ENCODE measurements at places on chromosomes 16 and 17.
A peak's percentile ranks its signal among the peaks of the same experiment; 100 is the strongest.

DNA sequence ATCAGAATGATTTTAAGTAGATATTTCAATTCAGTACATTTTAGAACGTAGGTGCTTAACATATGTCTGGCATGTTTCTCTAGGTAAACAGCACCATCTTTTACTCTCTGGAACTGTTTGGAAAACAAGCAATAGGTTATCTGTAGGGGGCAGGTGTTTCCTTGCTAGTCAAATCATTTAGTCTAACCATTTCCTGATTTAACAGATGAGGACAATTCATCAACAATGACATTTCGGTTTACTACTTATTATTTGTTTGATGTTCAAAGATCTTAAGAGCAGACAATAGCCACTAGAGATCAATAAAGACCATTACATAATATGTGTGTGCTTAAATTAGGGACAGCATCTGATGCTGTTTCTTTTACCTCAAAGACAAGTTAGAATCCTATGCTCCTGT lies 173.1 kb downstream of the CEP112 start:
- no peak for DNase-seq

DNA sequence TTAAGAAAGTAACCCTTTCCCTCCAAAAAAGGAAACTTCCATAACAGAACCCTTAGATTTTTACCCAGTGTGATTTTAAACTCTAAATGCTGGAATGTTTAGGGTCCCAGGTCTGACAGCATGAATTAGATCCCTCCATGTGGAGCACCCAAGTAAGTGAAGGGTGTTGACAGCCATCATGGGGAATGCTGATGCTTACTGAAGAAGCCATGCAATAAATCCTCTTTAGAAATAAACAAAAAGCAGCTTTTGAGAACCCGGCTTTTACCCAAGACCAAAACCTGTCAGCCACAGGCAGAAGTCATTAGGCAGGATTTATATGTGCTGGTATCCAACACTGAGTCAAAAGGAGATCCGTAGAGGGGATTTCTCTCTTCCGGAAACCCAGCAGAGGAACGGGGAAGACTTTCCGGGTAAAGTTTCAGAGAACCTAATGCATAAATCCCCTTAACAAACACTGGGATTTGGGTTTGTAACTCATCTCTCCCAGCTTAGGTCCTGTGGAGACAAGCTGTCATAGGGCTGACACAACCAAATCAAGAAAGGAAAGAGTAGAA lies 287.5 kb downstream of the IRX3 start:
- DNase-seq, result peak; percentile 31

GRCh38 chr17:32269377-32269776 lies 3.7 kb downstream of the RHBDL3 start:
- no peak for DNase-seq

- peak; percentile 72 for DNase-seq
These were observed 656 bp upstream of the GEMIN4 start for GRCh38 chr17:752620-753219.

DNA sequence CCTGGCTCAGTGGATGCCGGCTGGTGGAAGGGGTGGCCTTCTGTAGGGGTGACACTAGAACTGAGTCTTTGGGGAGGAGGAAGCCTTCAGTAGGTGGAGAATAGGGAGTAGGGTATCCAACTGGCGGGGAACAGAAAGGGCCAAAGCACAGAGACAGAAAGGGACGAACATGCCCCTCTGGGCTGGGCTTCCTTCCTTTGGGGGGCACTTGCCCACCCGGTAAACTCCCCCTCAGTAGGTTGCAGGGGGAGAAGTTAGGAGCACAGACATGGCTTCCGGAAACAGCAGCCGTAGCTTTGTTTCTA lies 774 bp downstream of the ENGASE start:
- no peak for DNase-seq

DNA sequence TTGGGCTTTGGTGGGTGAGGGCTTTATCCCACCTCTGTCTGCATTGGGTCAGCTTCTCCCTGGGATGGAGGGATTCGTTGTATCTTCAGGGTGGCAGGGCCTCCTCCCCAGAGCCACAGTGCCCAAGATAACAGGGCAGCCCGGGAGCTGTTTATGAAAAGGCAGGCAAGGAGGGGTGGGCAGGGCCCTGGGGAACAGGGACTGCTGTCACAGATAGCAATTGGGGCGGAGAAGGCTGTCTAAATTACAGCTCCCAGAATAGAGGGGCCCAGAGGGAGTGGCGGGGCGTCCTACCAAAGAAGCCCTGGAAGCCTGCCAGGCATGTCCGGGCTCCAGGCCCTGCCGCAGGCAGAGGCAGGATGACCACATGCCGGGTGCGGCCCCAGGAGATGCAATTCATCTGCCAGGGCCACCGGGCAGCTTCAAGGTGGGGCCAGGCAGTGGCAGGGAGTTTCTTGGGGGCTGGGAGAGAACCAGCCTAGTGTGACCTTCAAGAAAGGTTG lies 18.8 kb upstream of the PHOSPHO1 start:
- no peak for DNase-seq

DNA sequence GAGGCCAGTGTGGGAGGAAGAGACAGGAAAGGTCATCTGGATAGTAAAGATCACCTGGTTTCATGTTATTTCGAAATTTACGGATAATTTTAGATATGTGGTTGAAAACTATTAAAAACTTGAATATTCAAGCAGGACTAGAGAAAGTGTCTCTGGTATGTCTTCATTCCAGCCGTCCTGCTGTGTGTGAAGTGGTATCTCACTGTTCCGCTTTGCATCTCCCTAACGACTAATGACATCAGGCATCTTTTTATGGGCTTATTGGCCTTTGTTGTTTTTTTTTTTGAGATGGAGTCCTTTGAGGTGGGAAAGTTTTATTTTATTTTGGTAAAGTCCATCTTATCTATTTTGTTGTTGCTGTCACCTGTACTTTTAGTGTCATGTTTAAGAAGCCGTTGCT lies 214.4 kb upstream of the CHMP6 start:
- no peak for DNase-seq

GRCh38 chr16:4660454-4661007 lies 32.8 kb upstream of the NUDT16L1 start:
- DNase-seq, result peak; percentile 90

DNA sequence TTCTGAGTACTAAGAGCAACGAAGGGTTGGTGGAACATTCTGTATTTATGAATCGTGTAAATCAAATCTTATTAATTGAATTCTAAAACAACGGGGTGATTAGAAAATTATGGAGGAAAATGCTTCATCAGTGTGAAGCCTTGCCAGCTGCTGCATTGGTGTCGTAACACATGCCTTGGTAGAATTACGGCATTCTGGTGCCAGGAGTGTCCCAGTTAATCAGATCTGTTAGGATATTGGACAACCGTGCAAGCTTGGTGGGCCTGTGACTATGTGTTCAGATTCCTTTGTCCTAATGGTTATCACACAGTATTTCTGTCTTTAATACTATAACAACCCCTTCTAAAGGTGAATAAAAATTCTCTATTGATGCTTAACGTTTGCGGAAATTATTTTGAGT lies 44.2 kb upstream of the TANC2 start:
- DNase-seq, result no peak

GRCh38 chr17:5826384-5826783 lies 242.1 kb upstream of the NLRP1 start:
- no peak for DNase-seq

- DNase-seq, result no peak
These were observed 45.0 kb upstream of the ARHGAP44 start for GRCh38 chr17:12744298-12744697.

DNA sequence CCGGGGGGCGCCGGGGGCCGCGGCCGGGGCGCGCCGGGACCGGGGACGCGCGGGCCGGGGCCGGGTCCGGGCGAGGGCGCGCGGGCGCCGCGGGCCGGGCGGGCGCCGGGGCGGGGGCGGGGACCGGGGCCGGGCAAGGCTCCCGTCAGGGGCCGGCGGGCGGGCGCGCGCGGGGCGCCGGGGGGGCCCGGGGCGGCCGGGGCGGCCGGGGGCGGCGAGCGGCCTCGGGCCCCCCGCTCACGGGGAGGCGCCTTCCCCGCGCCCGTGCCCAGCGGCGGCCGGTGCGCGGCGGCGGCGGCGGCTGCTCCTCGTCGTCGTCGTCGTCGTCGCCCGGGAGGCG lies 563 bp downstream of the ZCCHC14 start:
- DNase-seq, result no peak

GRCh38 chr16:47480410-47480809 lies 19.3 kb downstream of the PHKB start:
- no peak for DNase-seq

DNA sequence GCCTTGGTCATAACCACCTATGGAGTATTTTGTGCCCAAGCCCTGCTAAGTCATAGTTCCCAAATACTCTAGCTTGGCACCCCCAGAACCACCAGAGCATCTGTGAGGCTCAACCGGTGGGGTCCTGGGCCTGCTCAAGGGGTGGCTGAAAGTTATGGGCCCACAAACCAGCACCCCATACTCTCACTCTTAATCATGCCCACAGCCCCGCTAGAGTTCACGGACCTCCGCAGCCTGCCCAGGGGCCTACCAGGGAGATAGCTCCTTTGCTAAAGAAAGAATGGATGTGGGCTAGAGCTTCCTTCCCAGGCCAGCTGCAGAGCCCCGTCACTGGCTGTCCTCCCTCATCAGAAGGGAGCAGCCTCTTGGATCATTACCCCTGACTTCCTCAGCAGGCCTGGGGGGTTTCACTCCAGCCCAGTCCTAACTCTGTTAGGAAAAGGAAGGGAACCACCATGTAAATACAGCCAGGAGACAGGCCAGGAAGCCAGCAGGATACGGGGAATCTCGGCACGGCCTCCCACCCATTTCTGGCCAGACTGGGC lies 1.4 kb downstream of the GIT1 start:
- no peak for DNase-seq

GRCh38 chr17:1640329-1641064 lies 5.0 kb downstream of the SCARF1 start:
- no peak for DNase-seq

DNA sequence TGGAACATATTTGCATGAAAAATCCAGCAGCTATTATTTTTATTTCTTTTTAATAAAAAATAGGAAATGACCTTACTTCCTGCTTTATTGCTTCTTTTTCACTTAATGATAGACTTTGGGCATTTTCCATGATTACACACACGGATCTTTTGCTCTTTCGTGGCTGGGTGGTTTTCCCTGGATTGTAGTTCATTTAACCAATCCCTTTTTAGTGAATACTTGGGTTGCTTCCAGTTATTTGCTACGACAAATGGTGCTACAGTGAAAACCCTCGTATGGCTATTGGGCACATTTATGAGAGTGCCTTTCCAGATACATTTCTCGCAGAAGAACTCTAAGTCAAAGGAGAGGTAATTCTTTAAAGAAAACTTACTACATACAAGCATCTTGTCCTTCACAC lies 38.6 kb downstream of the FOXL1 start:
- DNase-seq, result no peak

DNA sequence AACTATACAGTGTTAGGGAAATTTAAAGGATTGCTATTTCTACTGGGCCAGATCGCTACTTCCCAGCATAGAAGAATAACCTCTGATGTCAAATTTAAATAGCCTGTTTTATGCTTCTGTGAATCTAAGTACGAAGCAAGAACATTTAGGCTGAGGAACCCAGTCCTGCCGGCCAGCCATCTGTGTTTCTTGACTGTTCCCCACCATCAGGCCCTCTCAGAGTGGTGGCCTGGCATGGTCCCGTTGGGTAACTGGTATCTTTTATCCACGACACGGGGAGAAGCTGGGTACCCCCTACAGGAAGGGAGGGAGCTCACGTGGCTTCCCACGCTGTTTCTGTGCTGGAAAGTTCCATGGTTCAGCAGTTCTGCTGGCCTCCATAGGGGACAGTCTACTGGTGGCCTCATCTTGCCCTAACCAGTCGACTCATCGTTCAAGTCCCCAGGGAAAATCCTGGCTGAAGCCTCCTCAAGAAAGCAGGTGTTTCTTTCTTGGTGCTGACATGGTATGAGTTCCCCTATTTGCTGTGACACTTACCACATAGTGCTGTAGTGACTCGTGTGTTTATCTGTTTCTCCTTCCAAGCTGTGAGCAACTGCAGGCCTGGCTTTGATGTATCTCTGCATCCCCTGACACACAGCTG lies 201.7 kb upstream of the NLRP1 start:
- DNase-seq, result no peak

DNA sequence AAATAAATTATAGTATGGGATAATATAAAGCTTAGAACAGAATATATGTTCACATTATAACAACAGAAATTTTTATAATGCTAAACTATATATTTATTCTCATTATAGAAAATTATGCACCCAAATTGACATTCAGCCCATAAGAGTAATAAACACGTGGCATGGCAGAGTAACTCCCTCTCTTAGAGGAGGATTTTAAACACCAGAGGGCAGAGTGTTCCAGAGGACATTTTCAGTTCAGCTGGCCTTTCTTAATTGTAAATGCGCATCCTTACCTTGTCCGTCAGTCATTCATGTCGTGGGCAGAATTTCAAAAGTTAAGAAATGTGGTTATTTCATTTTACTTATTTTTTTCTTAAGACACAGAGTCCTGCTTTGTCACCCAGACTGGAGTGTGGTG lies 147.1 kb downstream of the TANC2 start:
- no peak for DNase-seq

DNA sequence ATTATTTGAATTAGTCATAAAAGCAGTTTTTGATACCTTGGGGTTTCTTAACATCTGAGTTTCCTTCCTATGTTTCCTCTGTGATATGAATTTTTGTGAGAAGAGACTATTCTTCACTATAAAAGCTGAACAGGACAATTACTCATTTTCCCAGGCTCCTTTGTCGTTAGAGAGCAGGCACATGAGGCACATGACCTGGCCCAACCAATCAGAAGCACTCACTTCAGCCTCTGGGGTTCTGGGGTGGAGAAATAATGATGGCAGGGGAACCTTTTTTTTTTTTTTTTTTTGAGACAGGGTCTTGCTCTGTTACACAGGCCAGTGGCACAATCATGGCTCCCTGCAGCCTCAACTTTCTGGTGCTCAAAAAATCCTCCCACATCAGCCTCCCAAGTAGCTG lies 145.5 kb upstream of the ASIC2 start:
- DNase-seq, result no peak

GRCh38 chr16:2350500-2350899 lies 10.0 kb upstream of the ABCA3 start:
- DNase-seq, result no peak

- DNase-seq, result no peak
These were observed 2.1 kb downstream of the CPD start for GRCh38 chr17:30380643-30381339.

DNA sequence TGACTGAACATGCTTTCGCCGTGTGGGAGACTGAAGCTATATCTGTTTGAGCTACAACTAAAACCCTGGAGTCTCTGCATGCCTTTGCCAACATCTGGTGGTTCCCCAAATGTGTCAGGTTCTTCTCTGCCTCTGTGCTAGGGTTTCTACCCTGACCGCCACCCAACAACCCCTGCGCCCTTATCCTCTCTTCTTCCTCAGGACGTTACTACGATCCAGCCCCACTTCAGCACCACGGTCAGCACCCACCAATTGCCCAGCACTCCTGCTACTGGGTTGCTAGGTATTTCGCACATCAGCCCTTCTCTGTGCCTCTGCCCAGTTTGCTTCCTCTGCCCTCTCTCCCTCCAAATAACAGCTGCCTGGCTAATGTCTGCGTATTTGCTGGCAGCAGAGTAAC lies 106.3 kb upstream of the HSBP1 start:
- peak; percentile 82 for DNase-seq

- no peak for DNase-seq
These were observed 63.1 kb downstream of the PRKCB start for GRCh38 chr16:23898682-23899430.

Measured in kidney (tissue), 22 donors.